ENCODE measurements at places on chromosomes 12 and 14.
A peak's percentile ranks its signal among the peaks of the same experiment; 100 is the strongest.

- DNase-seq, result peak; percentile 11
Measured at GRCh38 chr14:34201909-34202637, 251.2 kb upstream of the EGLN3 start.

- no peak for DNase-seq
Measured at GRCh38 chr12:130429656-130430505, 92.2 kb downstream of the PIWIL1 start.

GRCh38 chr14:71005076-71005475 lies 97.8 kb downstream of the PCNX1 start:
- no peak for DNase-seq

DNA sequence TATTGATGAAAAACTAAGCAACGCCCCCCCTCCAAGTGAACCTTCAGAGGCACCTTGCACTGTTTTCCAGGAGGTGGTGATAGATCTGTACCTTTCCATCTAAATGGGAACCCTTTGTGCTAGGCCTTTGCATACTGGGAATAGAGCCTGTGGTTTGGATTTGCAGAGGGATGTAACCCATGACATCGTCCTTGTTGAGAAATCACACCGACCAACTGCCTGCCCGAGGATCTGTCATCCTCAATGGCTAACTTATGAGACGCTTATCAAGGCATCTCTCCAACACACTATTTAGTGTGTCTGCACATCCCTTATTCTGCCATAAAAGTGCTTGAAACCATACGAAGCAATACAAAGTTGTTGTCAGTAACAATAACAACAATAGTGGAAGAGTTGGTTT lies 22.9 kb downstream of the NTN4 start:
- DNase-seq, result peak; percentile 51

GRCh38 chr14:94907626-94908261 lies 137.8 kb upstream of the GSC start:
- no peak for DNase-seq

- DNase-seq, result no peak
Measured at GRCh38 chr12:131854861-131855476, 26.8 kb downstream of the MMP17 start.

DNA sequence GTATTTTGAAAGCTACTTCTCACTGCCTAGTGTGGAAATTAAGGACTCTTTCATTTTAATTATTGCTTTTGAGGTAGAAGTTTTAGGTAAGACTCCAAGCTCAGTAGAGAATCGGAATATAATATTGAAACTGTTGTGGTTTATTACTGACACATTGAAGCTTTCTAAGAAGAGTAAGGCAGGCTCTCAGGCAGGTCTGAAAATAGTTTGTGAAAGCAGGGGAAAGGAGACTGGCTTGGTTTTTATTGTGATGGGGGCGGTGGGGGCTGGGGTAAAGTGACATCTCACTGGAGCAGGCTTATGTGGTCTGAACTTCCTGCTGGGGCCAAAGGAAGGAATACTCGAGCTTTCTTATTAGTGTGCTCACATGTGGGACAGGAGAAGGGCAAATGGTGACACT lies 79.5 kb downstream of the OTOGL start:
- no peak for DNase-seq

DNA sequence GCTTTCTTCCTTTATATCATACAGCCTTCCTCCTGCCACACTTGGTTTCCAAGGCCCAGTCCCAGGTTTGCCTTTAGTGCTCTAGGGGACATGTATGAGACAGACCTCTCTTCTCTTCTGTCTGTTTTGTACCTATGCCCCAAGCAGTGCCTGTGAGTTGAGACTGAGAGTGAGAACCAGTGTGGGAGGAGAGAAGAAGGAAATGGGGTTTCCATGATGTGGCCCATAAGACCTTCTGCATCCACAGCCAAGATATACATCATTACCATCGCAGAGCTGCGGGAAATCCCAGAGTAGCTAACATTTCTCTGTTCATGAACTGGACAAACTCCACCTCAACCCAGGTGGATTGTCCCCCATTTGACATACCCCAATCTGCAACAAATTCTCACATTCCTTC lies 2.8 kb downstream of the TESPA1 start:
- no peak for DNase-seq

- no peak for DNase-seq
Measured at GRCh38 chr12:25574761-25575160, 21.7 kb upstream of the LMNTD1 start.

- no peak for DNase-seq
Measured at GRCh38 chr12:117522559-117522958, 161.1 kb upstream of the NOS1 start.

- no peak for DNase-seq
Measured at GRCh38 chr12:131269551-131269950, 315.8 kb downstream of the ADGRD1 start.

- DNase-seq, result no peak
Measured at GRCh38 chr14:85453401-85454225, 76.3 kb upstream of the FLRT2 start.

DNA sequence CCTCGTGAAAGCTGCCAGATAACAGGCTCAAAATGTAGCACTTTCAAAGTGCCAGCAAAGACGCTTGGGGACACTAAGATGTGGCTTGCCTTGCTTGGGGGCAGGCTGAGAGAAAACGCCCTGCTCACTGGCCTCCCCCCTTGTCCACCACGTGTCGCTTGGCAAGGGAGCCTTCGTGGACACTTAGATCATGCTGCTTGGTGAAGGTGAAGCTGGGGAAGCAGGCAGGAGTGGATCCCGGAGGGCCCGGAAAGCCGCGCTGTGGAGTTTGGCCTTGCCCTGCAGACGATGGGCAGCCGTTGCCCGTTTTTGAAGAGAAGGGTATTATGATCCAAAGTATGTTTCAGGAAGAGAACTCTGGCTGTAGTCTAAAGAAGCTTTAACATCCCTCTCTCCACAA lies 53.4 kb upstream of the BDKRB2 start:
- DNase-seq, result no peak

GRCh38 chr12:70638639-70639360 lies 1.6 kb upstream of the PTPRB start:
- DNase-seq, result peak; percentile 14

DNA sequence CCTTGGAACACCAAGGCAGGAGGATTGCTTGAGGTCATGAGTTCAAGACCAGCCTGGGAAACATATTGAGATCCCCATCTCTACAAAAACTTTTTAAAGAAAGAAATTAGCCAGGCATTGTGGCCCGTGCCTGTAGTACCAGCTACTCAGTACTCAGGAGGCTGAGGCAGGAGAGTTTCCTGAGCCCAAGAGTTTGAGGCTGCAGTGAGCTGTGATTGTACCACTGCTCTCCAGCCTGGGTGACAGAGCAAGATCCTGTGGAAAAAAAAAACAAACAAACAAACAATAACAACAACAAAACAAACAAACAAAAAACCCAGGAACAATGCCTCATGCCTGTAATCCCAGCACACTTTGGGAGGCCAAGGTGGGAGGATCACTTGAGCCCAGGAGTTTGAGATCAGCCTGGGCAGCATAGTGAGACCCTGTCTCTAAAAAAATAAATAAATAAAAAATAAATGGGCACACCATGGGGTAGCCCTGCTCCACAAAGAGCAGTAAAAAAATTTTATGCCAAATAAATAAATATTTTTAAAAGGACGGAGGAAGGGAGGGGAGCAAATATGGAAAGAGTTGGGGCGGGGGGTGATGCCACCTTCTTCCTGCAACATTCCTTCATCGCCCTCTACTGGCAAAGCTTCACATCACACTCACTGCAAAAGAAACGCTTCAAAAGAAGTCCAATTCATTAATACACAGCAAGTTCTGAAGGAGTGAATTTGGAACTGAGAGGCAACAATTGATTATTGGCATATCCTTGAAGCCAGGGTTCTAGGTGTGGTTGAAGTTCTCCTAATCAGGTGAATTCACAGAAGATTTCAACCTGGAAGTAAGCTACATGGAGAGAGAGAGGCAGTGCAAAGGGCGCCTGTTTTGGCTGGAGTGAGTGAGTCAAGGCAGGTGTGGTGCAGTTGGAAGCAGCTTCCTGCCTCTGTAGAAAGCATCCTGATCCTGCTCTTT lies 8.8 kb upstream of the GNPTAB start:
- DNase-seq, result peak; percentile 51

GRCh38 chr12:12874029-12874428 lies 17.3 kb upstream of the GPRC5A start:
- no peak for DNase-seq

DNA sequence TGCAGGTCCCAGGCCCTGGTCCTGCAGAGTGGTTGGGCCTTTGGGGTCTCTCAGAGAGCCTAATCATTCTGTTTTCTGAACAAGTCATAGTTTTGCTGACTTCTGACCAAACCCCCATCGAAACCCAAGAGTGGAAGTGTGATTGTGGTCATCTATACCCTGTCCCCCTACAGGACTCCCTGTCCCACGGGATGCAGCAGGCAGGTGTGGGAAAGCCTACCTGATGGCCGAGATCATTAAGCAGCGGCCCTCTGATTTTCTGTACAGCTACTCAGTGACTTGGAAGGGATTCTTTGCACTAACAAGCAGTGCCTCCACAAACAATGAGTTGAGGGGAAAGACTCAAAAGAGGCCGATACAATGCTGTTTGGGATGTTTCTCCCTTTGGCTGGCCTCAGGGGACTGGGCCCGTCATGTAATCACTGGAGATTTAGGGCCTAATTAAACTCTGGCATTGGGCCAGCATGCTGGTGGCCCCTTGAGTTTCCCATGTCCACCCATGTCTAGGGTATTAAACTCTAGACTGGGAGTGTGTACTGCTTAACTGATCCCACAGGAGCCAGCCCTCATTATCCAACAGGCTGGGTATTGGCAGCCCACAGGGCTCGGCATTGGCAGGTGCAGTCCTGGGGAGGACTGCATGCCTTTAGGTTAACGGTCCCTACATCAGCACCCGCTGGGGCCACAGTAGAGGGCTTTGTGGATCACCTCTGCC lies 192.8 kb downstream of the ZFP36L1 start:
- no peak for DNase-seq

- DNase-seq, result no peak
Measured at GRCh38 chr14:21436567-21437062, 19.3 kb downstream of the CHD8 start.

- no peak for DNase-seq
Measured at GRCh38 chr14:94370524-94370910, 17.9 kb downstream of the SERPINA1 start.

DNA sequence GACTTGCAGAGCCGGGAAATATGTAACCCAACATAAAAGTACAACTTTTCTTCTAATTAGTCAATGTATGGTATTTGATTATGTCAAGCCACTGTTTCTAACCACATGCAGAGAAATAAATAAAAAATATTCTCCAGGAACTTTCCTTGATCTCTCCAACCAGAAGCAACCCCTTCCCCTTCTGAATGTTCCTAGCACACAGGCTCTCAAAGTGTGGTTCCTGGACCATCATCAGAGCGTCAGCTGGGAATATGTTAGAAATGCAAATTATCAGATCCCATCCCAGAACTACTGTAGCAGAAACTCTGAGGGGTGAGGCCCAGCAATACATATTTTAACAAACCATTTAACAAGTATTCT lies 21.0 kb upstream of the ITPR2 start:
- DNase-seq, result no peak

- no peak for DNase-seq
Measured at GRCh38 chr14:25049093-25049567, 817 bp downstream of the STXBP6 start.

- DNase-seq, result peak; percentile 53
Measured at GRCh38 chr12:114982760-114983159, 298.8 kb upstream of the TBX3 start.

- no peak for DNase-seq
Measured at GRCh38 chr12:47207829-47208248, 128.1 kb upstream of the AMIGO2 start.

DNA sequence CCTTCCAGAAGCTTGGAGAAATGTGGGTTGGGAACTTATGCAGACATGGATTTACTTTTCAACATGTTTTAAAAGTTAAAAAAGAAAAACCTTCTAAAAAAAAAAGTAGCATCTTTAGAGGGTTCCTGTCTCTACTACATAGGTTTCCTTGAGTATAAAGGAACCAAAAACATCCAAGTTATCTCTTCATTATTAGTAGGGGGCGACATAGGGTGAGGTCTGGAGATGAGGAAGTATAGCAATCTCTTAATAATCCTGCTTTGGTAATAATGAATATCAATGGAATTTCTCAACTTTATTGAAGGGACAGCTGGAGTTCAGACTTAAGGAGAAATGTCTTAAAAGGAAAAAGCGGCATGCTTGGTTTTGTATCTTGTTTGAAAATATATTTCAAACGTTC lies 6.5 kb upstream of the PLXNC1 start:
- DNase-seq, result no peak

- no peak for DNase-seq
Measured at GRCh38 chr14:98542316-98542715, 729.7 kb downstream of the BCL11B start.

GRCh38 chr12:27464220-27464554 lies 17.7 kb downstream of the SMCO2 start:
- peak; percentile 35 for DNase-seq

DNA sequence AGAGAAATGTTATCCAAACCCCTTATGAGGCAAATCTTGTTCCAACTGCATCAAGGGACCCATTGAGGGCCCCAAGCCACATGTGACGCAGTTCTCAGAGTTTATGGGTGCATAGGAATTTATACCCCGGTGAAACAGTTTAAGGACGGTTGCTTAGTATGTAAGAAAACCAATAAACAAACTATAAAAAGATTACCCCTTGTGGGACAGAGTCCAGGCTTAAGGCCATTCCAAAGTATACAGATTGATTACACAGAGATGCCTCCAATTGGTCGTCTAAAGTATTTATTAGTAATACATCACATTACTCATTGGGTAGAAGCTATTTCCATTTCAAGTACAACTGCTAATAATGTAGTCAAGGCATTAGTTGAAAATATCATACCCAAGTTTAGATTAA lies 885.0 kb upstream of the MDGA2 start:
- DNase-seq, result no peak

DNA sequence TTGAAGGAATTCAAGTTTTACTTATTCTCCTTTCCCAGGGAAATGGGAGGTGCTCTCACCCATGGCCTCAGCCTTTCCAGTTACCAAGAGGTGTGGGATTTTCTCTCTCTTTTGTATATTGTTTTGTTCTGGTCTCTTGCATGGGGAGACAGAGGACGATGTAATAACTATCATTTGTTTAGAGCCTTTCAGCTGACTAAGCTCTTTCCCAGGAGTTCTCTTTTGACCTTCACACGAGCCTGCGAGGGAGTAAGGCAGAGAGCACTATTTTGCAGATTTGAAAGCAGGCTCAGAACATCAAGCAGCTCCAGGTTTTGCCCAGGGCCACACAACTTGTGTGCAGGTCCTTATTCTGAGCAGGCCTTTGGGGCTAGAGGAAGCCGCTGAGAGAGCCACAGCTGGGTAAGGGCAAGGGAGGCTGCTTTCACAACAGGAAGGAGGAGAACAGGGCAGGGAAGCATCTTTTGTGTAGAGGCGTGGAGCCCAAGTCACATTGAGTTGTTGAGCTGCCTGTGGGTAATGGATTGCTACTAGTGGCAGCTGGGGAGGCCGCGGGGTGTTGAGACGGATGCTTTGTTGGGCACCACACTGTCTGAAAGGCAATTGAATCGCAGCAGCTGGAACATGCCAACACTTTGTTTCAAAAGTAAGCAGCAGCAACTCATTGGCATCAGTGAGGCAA lies 116.2 kb downstream of the PRMT8 start:
- no peak for DNase-seq

All from amniotic epithelial cell (primary cell).